ENCODE measurements at places on chromosomes 6 and 20. TPM values are rescaled to one million over a fixed set of nuclear protein-coding genes. Genes with fewer than 3 reads are reported as not detected.

Gene ULBP2
- total RNA-seq: not detected

Gene ADAM33
- total RNA-seq: 18.9 TPM

Gene ASIP
- total RNA-seq: not detected

DNA sequence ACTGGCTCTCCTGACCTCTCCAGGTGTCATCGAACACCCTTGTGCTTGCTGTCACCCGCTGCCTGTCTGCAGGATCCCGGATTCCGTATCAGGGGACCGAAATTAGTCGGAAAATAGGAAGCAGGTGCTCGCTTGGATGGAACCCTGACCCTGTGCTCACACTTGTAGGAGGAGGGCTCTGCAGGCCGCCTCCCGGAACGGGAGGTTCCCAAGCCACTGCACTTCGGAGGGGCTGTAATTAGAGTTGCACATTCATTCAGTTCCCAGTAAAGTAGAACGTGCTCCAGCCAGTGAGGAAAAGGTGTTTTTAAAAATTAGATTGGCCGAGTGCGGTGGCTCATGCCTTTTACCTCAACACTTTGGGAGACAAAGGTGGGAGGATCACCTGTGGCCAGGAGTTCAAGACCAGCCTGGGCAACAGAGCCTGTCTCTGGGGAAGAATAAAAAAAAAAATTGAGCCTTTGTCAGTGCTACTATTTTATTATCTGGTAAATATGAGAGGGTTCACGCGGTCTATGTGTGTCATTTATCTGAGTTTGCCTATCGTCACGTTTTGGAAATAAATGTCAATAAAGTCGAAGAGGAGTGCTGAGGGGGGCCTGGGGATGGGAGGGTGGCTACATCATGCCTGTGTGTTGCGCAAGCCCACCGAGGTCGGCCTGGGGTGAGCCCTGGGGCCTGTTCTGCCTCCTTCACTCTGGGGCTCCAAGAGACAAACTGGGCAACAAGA, 1.5 kb upstream of the GMEB2 start:
- H3K4me1 ChIP-seq: no peaks in the 10 kb centered on the region
- no peak overlapping the region for H3K27ac ChIP-seq
- no peak overlapping the region for H3K4me3 ChIP-seq
- H3K27me3 ChIP-seq: no peaks in the 10 kb centered on the region
- no peaks in the 10 kb centered on the region for H3K36me3 ChIP-seq

DNA sequence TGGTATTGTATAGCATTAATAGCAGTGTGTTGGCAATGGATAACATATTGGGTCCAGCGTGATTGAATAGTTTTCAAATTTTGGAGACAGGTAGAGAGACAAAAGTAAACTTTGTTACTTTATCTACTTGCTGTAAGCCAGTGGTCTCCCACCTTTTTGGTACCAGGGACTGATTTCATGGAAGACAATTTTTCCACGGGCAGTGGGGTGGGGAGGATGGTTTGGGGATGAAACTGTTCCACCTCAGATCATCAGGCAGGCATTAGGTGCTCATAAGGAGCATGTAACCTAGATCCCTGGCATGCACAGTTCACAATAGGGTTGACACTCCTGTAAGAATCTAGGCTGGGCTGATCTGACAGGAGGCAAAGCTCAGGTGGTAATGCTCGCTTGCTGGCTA, 14.6 kb upstream of the PROKR2 start:
- H3K27me3 ChIP-seq: no peaks in the 10 kb centered on the region
- no peaks in the 10 kb centered on the region for H3K4me1 ChIP-seq
- no peaks in the 10 kb centered on the region for H3K36me3 ChIP-seq
- H3K4me3 ChIP-seq: no peak overlapping the region
- DNase-seq: no peak

- no peak overlapping the region for H3K27ac ChIP-seq
- no peak for DNase-seq
- peaks cover 3% of the 10 kb centered on the region for H3K4me1 ChIP-seq
- no peaks in the 10 kb centered on the region for H3K36me3 ChIP-seq
These were observed 59.6 kb upstream of the QKI start for GRCh38 chr6:163354761-163355425.

- no peak for DNase-seq
- H3K27me3 ChIP-seq: no peaks in the 10 kb centered on the region
- no peak overlapping the region for H3K4me3 ChIP-seq
- H3K27ac ChIP-seq: no peak overlapping the region
- peaks cover 5% of the 10 kb centered on the region for H3K36me3 ChIP-seq
- H3K4me1 ChIP-seq: no peaks in the 10 kb centered on the region
These were observed 52.0 kb downstream of the TRPC4AP start for GRCh38 chr20:35040646-35041045.

GRCh38 chr20:51139891-51140290, 117.0 kb upstream of the KCNG1 start:
- H3K27ac ChIP-seq: no peak overlapping the region
- no peaks in the 10 kb centered on the region for H3K36me3 ChIP-seq

- no peak overlapping the region for H3K27ac ChIP-seq
- H3K36me3 ChIP-seq: no peaks in the 10 kb centered on the region
- no peaks in the 10 kb centered on the region for H3K4me1 ChIP-seq
- peak; percentile 73 for DNase-seq
- no peaks in the 10 kb centered on the region for H3K27me3 ChIP-seq
These were observed 18.9 kb downstream of the PCNA start for GRCh38 chr20:5100684-5101347.
